T follicular helper cell (primary cell): ENCODE measurements at places on chromosomes 11 and 22.

DNA sequence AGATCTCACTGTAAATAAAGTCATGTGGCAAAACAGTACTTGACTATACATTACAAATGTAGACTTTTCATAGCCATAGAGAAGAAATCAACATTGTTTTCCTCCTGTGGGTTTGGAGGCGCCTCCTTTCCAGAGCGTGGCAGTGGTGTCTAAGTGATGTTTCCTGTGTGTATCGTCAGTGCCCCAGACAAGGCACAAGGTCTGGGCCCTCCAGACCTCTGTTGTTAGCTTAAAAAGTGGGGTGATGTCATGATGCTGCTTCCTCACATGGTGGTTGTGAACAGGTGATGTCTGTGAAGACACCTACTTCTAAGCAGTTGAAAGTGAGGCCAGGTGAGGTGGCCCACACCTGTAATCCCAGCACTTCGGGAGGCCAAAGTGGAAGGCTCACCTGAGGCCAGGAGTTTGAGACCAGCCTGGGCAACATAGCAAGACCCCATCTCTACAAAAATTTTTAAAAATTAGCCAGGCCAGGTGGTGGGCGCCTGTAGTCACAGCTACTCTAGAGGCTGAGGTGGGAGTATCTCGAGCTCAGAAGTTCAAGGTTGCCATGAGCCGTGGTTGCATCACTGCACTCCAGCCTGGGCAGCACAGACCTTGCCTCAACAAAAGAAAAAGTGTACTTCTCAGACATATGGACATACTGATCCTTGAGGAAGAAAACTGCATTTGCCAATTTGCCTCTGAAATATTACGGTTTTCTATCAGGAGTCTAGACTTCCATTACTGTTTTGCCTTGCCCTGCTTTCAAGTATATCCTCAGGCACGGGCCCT lies 15.7 kb downstream of the NUP50 start:
- peak; percentile 38 for DNase-seq

DNA sequence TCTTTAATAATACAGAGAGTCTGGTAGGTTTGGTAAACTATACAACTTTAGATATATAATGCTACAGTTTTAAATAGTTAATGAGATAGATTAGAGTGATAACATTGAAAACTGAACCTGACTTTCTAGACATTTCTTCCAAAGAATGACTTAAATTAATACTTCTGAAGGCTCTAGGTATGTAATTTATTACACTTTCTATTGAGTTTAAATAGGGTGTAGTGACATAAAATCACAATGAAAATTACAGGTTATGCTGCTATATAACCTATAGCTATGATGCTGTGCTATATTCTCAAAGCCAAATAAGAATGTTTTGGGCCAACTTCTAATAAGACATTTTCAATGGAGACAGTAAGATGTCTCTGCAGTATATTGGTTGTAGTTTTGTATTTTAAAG lies 7.7 kb downstream of the HIPK3 start:
- DNase-seq: no peak

GRCh38 chr11:36088266-36088972 lies 144.6 kb downstream of the LDLRAD3 start:
- no peak for DNase-seq

DNA sequence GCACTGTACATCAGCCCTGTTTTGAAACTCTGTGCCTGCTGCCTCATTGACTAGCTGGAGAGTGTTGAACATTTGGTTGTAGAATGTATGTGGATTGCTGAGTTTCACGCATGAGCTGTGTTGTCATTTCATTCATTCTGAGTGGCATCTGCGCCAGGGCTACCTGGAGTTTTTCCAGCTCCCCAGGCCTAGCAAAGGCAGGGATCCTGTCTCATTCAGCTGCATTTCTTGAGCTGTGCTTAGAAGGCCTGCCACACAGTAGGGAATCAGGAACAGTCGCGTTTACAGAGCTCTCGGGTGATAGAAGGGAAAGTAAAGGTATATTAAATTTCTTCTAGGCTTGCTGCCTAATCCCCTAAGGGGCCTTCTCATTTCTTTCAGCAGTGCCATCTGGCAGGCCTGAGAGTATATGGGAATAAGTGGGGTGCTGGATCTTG lies 44.3 kb downstream of the PTPRJ start:
- DNase-seq: no peak

- DNase-seq: no peak
Measured at GRCh38 chr11:61035526-61035835, 64.0 kb downstream of the CD6 start.
